ENCODE measurements at places on chromosomes 6 and 20.

- no peak for DNase-seq
These were observed 73.7 kb downstream of the PHF20 start for GRCh38 chr20:35845561-35845960.

DNA sequence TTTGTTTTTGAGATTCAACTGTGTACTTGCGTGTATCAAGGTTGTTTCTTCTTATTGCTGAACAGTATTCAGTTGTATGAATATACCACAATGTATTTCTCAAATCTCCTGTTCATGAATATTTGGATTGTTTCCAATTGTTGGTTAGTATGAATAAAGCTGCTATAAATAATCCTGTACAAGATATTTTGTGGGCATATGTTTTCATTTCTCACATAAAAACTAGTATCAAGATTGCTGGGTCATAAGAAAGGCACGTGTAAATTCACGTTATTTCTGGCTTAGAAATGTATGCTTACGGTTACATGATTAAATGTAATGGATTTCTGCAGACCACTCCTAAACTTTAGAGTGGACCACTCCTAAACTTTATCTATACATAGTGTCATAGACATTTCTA is 96.6 kb downstream of the BTBD3 start:
- DNase-seq = no peak

GRCh38 chr6:45626087-45626891 is 248.6 kb upstream of the SUPT3H start:
- DNase-seq = no peak

- DNase-seq = no peak
These were observed 72.0 kb downstream of the GMDS start for GRCh38 chr6:2173203-2173961.

- DNase-seq = peak; percentile 46
These were observed 63.6 kb downstream of the GTF2H5 start for GRCh38 chr6:158231551-158232315.

DNA sequence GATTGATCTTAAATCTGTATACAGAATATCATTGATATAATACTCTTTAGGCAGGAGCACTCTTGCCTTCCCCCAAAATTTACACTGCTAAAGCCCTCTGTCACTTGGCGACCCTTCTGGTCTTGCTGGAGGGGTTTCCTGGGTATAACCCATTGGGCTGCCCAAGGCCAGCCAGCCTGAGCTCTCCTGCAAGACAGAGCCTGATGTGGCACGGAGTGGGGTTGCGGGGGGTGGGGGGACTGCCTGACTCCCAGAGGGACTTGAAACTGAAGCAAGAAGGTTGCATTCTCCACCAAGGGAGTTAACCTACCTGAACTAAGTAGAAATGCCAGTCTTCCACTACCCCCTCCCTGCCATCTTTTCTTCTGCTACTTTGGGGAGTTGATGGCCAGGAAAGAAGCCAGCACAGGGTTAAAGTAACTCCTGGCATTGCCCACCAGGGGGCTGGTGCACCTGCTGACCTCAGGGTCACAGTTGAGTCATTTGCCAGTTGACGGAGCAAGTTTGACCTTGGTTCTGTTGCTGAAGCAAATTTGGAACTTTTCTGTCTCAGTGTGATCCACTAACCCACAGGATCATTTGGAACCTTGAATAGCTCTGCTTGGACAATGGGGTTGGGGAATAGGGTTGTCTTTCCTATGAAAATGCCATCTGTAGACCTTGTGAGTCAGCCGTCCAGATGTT is 79.4 kb downstream of the ASXL1 start:
- DNase-seq = no peak

Measured in stimulated activated CD4-positive, alpha-beta T cell treated with anti-CD3 and anti-CD28 coated beads, Interleukin-1b, Interleukin-23, amount 100 ng/mL, for 1 hour (primary cell).